Activated CD4-positive, alpha-beta memory T cell treated with anti-CD3 and anti-CD28 coated beads for 36 hours (primary cell): ENCODE measurements at places on chromosomes 7 and 10.
A peak's percentile ranks its signal among the peaks of the same experiment; 100 is the strongest.

- peaks cover 25% of the 10 kb centered on the region for H3K36me3 ChIP-seq
- no peak for DNase-seq
- H3K4me3 ChIP-seq, result no peak overlapping the region
- H3K4me1 ChIP-seq, result peaks cover 3% of the 10 kb centered on the region
- H3K27me3 ChIP-seq, result no peaks in the 10 kb centered on the region
Observed at GRCh38 chr10:72539137-72539536, 86.7 kb downstream of the MICU1 start.

GRCh38 chr7:48176356-48176893, 5.2 kb downstream of the ABCA13 start:
- no peak overlapping the region for H3K27ac ChIP-seq
- DNase-seq, result no peak
- H3K36me3 ChIP-seq, result no peaks in the 10 kb centered on the region
- no peaks in the 10 kb centered on the region for H3K4me1 ChIP-seq
- no peak overlapping the region for H3K4me3 ChIP-seq

- no peaks in the 10 kb centered on the region for H3K36me3 ChIP-seq
- no peaks in the 10 kb centered on the region for H3K4me1 ChIP-seq
- no peaks in the 10 kb centered on the region for H3K27me3 ChIP-seq
- no peak overlapping the region for H3K4me3 ChIP-seq
- no peak for DNase-seq
Observed at GRCh38 chr10:56319386-56319785, 41.7 kb downstream of the ZWINT start.

- peak overlapping the region; percentile 62 for H3K27ac ChIP-seq
- no peaks in the 10 kb centered on the region for H3K36me3 ChIP-seq
- no peak overlapping the region for H3K4me3 ChIP-seq
- H3K4me1 ChIP-seq, result peaks cover 26% of the 10 kb centered on the region
- DNase-seq, result peak; percentile 55
Observed at GRCh38 chr7:75596727-75597614, 104.9 kb downstream of the SPDYE5 start.

- no peaks in the 10 kb centered on the region for H3K4me1 ChIP-seq
- H3K4me3 ChIP-seq, result no peak overlapping the region
- no peak overlapping the region for H3K27ac ChIP-seq
- no peaks in the 10 kb centered on the region for H3K27me3 ChIP-seq
Observed at GRCh38 chr7:81447351-81447952, 322.4 kb downstream of the HGF start.

- no peak overlapping the region for H3K4me3 ChIP-seq
- no peaks in the 10 kb centered on the region for H3K36me3 ChIP-seq
- H3K27ac ChIP-seq, result no peak overlapping the region
- H3K27me3 ChIP-seq, result peaks cover 2% of the 10 kb centered on the region
Observed at GRCh38 chr10:110737886-110738634, 93.9 kb downstream of the RBM20 start.

DNA sequence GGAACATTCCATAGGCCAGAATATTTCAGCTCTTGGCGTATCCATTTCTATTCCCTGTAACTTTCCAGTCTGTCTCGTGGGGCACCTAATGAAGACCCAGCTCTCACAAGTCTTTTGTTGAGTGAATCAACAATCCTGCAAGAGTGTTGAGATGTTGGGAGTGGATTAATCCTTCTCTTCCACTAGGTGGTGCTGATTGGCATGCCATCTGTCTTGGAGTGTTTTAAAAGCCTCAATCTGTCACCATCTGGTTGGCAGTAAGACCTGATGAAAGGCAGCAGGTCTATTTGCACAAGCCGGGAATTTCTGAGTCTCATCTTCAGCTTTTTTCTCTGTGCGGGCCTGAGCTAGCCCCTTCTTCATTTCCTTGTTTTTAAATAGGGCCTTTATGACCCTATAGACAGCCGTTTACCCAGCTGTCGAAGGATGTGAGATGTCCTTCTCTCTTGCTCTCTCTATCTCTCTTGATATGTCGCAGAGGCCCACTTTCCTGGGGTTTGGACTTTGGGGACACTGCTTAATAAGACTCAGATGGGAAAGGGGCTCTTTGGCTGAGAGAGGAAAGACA, 180.5 kb downstream of the ZNF365 start:
- no peaks in the 10 kb centered on the region for H3K4me1 ChIP-seq
- DNase-seq, result peak; percentile 15
- peaks cover 2% of the 10 kb centered on the region for H3K27me3 ChIP-seq

DNA sequence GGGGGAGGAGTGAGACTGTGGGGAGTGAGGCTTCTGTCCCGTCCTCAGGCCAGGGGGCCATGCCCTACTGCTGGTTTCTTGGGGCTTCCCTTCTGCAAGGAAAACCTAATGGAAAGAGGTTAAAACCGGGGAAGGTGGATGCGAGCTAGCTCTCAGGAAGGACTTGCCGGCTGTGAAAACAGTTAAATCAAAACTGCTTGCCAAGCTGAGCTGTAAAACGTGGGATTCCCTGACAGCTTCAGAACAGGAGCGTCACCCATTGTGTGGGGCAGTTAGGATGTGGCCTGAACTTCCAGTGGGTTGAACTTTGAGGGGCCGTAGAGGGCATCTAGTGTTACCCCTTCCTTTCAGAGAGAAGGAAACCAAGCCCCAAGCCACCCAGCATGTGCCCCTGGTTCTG, 13.1 kb downstream of the TSPAN15 start:
- DNase-seq, result no peak
- no peaks in the 10 kb centered on the region for H3K27me3 ChIP-seq
- H3K36me3 ChIP-seq, result no peaks in the 10 kb centered on the region
- H3K27ac ChIP-seq, result peak overlapping the region; percentile 62
- H3K4me3 ChIP-seq, result no peak overlapping the region
- peaks cover 28% of the 10 kb centered on the region for H3K4me1 ChIP-seq

- no peak overlapping the region for H3K27ac ChIP-seq
- H3K36me3 ChIP-seq, result no peaks in the 10 kb centered on the region
- DNase-seq, result no peak
- no peaks in the 10 kb centered on the region for H3K4me1 ChIP-seq
Observed at GRCh38 chr10:16016688-16017087, 156.4 kb upstream of the MINDY3 start.

- H3K4me1 ChIP-seq, result peaks cover 32% of the 10 kb centered on the region
- no peak overlapping the region for H3K4me3 ChIP-seq
- peak; percentile 20 for DNase-seq
- H3K36me3 ChIP-seq, result no peaks in the 10 kb centered on the region
Observed at GRCh38 chr10:74056050-74056818, 58.3 kb downstream of the VCL start.

DNA sequence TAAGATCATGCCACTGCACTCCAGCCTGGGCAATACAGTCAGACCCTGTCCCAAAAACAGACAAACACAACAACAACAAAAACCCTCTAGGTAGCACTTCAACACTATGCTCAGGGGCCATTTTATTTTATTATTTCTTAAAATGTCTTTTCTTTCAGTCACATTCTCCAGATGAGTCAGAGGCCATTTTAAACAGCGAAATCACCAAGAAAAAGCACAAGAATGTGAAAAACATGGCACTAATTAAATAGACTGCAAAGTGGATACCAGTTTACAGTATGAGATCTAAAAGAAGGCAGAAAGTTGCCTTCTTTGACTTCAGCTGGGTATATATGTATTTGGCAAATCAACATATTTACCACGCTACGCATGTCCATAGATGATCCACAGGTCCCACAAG, 6.1 kb upstream of the FGL2 start:
- H3K4me3 ChIP-seq, result no peak overlapping the region
- peaks cover 15% of the 10 kb centered on the region for H3K36me3 ChIP-seq
- no peak for DNase-seq

DNA sequence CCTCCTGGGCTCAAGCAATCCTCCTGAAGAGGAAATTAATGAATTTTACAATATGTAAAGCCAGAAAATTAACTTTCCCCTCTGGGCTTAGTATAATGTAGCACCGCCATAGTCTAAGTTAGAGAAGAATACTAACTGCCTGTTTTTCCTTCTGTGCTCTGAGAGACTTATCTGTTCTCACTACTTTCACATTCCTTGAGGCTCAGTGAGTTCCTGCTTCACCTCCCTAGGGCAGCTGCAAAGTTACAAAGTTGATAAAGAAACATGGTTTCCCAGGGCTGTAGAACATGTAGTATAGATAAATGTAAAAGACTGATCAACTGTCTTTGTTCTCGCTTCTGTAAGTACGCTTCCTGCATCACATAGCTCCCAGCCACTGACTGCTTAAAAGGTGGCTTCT, 16.0 kb upstream of the OLAH start:
- DNase-seq, result no peak
- no peaks in the 10 kb centered on the region for H3K36me3 ChIP-seq
- no peaks in the 10 kb centered on the region for H3K4me1 ChIP-seq
- no peak overlapping the region for H3K4me3 ChIP-seq

DNA sequence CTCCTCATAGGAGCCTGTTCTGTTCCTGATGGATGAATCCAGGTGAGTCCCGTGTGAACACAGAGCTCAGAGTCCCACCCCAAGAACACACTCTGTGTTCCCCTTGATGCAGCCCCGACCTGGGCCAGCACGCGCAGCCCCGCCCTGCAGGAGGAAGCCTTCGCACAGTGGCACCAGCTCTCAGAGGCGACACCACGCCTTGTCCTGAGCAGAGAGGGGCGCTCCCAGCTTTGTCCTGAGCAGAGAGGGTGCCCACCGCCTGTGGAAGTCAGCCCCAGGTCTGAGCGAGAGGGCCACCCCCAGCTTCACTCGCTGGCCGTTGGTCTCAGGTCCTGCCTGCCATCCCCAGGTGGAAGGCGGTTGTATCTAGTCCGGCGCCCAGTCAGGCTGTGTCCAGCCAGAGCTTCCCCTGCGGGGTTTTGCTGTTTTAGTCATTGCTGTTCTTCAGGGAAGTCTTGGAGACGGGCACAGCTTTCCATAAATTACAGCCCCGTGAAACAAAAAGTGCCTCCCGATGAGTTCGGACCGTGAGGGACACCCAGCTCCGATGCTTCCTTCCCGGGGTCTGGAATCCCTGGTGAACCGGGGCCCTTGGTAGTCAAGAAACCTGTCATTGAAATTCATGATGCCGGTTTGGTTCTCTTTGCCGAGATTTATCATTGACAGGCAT, 43.6 kb downstream of the NKX6-2 start:
- no peaks in the 10 kb centered on the region for H3K36me3 ChIP-seq
- no peak overlapping the region for H3K4me3 ChIP-seq
- DNase-seq, result no peak
- H3K27ac ChIP-seq, result no peak overlapping the region

GRCh38 chr7:81666209-81666608, 103.6 kb downstream of the HGF start:
- no peaks in the 10 kb centered on the region for H3K27me3 ChIP-seq
- no peak overlapping the region for H3K4me3 ChIP-seq

GRCh38 chr10:33067481-33067880, 109.5 kb upstream of the ITGB1 start:
- DNase-seq, result no peak
- H3K4me1 ChIP-seq, result peaks cover 12% of the 10 kb centered on the region
- no peak overlapping the region for H3K27ac ChIP-seq
- H3K36me3 ChIP-seq, result no peaks in the 10 kb centered on the region
- no peaks in the 10 kb centered on the region for H3K27me3 ChIP-seq

GRCh38 chr7:6398943-6399342, 48.8 kb downstream of the DAGLB start:
- H3K36me3 ChIP-seq, result peaks cover 36% of the 10 kb centered on the region
- no peak for DNase-seq

DNA sequence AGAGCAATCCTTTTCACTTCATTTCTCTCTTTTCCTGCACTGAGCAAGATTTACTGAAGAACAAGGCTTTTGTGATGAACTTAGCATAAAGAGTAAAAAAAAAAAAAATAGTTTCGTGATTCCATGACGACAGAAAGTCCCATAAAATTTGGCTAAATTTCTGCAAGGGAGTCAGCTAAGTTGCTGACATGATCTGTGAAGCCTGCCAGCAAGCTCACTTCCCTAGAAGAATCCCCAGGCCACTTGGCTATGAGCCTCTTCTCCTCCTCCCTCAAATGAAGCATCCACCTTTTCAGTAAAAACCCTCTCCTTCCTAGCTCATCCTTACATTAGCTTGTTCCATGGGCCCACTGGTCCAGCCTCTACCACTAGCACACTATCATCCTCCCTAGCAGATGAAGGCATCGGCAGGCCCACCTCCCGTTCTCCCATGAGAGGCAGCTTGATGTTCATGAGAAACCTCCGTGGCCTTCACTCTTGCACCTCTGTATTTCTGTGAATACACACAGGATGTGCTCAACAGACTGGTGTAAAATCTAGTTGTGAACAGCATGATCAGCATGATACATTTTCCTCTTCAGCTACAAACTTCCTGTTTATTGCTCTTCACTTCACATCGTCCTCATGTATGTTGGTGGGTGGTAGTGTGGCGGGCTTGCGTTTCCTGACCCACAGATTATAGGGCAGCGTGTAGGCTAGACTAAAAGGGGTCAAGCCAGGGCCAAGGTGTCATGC, 30.9 kb downstream of the GIMAP8 start:
- peaks cover 11% of the 10 kb centered on the region for H3K36me3 ChIP-seq
- H3K4me3 ChIP-seq, result peak overlapping the region; percentile 83
- H3K4me1 ChIP-seq, result peaks cover 94% of the 10 kb centered on the region
- H3K27ac ChIP-seq, result peak overlapping the region; percentile 99

DNA sequence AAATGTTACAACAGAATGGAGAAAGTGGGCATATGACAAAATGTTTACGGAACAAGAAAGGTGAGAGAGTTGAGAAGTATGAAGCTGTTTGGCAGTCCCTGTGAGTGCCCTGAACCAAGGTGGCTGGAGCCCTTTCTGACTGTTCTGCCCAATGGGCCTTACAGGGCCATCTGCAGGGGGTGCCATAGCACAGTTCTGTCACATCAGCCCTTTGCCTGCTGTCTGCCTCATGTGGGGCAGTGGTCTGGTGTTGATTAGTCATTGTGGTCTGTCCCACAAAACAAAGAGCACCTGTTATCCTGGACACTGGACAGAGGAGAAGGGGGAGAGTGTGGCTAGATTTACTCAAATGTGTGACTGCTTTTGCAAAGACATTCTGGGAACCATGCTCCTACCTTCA, 51.5 kb upstream of the OSBPL3 start:
- peaks cover 2% of the 10 kb centered on the region for H3K36me3 ChIP-seq
- DNase-seq, result no peak
- no peak overlapping the region for H3K27ac ChIP-seq
- no peak overlapping the region for H3K4me3 ChIP-seq
- peaks cover 45% of the 10 kb centered on the region for H3K4me1 ChIP-seq
- H3K27me3 ChIP-seq, result no peaks in the 10 kb centered on the region

- no peak overlapping the region for H3K27ac ChIP-seq
- H3K4me1 ChIP-seq, result no peaks in the 10 kb centered on the region
- no peaks in the 10 kb centered on the region for H3K36me3 ChIP-seq
Observed at GRCh38 chr10:81031774-81032173, 494.1 kb downstream of the SH2D4B start.

DNA sequence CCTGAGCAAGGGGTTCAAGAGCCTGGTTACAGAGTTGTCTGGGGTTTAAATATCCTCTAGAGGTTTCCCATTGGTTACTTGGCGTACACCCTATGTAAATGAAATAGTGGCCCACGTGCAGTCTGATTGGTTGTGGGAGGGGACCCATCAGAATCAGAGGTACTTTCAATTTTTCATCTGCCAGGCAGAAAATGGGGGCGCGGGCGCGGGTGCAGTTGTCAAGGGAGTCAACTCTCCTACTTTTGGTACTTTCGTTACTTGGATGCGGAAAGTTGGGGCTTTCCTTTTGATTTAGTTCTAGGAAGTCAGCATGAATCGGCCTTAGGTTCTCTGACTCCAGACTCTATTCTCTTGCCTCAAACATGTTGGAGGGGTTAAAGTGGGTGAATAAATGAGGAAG, 83.2 kb downstream of the DNAJB9 start:
- H3K36me3 ChIP-seq, result no peaks in the 10 kb centered on the region

GRCh38 chr10:1739751-1740150, 2.4 kb upstream of the ADARB2 start:
- H3K4me3 ChIP-seq, result no peak overlapping the region
- no peaks in the 10 kb centered on the region for H3K36me3 ChIP-seq
- DNase-seq, result no peak

- H3K36me3 ChIP-seq, result peaks cover 18% of the 10 kb centered on the region
- peaks cover 41% of the 10 kb centered on the region for H3K4me1 ChIP-seq
- no peak overlapping the region for H3K27ac ChIP-seq
Observed at GRCh38 chr7:2755531-2755930, 67.5 kb downstream of the AMZ1 start.
